Breast epithelium (tissue), 4 donors: ENCODE measurements at places on chromosomes 5 and 9.

- DNase-seq: no peak
These were observed 180.3 kb downstream of the C9orf152 start for GRCh38 chr9:110027671-110028081.

DNA sequence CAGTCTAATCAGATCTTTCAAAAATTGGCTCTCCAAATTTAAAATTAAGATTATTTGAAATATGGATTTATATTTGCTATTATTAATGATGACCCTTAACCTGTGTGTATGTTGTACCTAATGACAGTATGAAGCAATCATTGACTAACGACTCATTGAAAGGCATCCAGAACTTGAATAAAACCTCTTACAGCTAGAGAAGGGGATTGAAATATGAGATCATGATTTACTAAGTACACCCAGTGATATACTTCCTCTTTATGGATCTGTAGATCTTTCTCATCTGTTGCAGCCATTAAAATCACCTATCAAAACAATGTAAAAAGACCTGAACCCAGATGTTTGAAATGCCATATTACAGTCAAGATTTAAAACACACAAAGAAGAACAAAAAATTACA lies 126.5 kb downstream of the RPS23 start:
- DNase-seq: no peak

DNA sequence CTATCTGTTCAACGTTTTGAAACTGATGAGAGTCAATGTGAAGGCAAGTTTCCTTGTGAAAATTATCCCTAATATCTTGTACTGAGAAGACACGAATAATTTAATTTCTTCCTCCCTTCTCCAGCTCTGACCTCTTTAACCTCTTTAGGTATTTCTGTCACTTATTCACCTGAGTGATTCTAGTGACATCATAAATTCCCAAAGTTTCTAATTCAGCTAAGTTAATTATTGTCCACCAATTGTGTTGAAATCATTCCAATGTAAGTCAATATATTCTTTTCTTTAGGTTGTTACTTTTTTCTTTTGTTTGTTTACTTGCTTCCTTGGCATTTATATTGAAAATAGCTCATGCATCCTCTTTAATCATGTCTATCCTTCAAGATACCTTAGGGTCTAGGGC lies 143.8 kb downstream of the PAPPA start:
- DNase-seq: no peak

DNA sequence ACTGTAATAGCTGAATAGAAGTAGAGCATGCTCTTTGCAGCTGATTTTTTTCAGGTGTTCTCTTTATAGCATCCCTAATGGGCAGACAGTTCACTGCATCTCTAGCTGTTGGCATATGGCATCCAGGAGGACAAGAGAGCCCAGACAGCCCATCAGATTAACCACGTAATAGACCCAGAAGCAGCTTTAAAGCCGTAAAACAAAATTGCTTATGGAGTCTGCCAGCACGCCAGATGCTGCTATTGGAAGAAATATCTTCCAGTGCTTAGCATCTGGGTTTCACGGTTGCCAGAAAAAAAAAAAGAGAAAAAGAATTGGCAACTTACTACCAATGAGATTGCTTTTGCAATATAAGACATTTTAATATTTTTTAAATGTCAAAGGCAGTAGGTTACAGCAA lies 869.4 kb upstream of the NUDT12 start:
- no peak for DNase-seq
